Activated naive CD4-positive, alpha-beta T cell (primary cell): ENCODE measurements at places on chromosomes 11 and 22.

DNA sequence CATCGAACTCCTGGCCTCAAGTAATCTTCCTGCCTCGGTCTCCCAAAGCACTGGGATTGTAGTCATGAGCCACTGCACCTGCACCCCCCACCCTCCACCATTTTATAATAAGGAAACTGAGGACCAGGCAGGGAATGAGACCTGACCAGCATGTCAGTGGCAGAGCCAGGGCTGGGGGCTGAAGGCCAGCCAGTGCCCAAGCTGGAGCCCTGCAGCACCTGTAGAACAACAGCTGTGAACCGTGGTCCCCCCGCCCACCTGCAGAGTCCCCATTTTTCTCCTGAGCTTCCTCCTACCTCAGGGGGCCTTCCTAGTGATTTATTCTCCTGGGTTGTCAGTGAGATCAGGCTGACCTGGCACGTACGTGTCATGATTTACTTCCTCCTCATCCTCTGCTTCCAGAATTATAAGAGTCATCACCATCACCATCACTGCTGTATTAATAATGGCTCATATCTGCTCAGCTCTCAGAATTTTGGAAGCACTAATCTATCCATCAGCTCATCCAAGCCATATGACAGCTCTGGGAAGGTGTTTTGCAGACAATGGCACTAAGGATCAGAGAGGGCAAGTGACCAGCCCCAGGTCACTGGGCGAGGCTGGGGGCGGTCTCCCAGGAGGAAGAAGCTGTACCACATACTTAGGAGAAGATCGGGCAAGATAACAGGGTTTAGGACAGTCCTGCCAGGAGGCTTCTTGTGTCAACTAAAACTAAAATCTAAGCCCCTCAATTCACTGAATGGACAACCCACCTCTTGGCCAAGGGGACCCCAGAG lies 5.5 kb upstream of the SLCO2B1 start:
- no peak for DNase-seq

DNA sequence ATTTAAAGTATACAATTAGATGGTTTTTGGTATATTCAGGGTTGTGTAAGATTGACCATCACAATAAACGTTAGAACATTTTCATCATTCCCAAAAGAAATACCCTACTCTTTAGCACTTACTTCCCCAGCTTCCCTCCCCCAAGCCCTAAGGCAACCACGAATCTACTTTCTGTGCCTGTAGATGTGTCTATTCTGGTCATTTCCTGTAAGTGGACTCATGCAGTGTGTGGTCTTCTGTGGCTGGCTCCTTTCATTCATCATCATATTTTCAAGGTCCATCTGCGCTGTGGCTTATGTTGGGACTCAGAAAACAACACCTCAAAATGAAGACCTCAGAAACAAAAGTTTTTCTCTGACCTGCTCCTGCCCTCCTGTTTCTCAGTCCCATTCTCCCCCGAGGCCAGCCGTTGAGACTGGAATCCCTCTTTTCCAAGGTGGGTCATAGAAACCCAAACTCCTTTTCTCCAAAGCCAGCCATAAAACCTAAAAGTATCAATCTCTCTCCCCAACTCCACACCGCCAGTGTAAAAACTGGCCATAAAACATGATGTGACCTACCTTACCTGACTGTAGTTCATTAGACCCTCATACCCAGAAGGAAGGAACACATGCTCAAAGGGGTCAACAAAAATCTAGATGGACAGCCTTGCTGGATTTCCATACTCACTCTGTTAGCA lies 12.9 kb upstream of the TMPRSS13 start:
- no peak for DNase-seq

GRCh38 chr11:18027475-18027874 lies 14.6 kb upstream of the SERGEF start:
- DNase-seq, result no peak

DNA sequence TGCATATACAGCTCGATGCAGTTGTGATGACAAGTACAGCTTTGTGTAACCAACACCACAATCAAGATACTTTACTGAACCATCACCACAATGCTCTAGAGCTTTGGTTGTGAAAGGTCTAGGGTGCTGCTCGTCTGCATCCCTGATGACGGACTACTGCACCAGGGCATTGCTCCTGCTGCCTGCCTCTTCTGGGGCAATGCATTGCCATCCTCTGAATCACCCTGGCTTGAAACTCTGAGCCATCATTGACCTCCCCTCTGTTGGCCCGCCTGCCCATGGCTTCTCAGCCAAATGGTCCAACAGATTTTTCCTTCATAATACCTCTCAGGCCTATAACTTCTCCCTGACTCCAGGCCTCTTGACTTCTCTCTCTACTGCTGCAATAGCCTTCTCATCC lies 77.4 kb upstream of the CSNK2A3 start:
- no peak for DNase-seq

DNA sequence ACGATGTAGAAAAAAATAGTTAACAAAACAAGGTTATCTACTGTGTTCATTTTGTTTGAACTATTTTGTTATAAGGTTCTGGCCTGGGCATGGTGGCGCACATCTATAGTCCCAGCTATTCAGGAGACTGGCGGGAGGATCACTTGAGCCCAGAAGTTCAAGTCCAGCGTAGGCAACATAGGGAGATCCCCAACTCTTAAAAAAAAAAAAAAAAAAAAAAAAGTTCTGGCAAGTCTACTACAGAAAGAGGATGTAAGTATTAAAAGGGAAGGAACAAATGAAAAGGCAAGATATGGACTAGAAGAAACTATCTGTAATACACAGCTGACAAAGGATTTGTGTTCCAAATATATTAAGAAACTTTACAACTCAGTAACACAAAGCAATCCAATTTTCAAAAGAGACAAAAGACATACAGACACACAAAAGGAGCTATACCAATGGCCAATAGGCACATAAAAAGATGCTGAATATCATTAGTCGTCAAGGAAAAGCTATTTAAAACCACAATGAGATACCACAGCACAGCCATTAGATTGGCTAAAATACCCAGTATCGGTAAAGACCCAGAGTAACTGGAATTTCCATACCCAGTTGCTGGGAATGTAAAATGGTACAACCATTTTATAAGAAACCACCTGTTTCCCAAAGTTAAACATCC lies 27.4 kb downstream of the RRAS2 start:
- no peak for DNase-seq

- DNase-seq, result no peak
These were observed 40.7 kb downstream of the SWAP70 start for GRCh38 chr11:9704620-9705019.

DNA sequence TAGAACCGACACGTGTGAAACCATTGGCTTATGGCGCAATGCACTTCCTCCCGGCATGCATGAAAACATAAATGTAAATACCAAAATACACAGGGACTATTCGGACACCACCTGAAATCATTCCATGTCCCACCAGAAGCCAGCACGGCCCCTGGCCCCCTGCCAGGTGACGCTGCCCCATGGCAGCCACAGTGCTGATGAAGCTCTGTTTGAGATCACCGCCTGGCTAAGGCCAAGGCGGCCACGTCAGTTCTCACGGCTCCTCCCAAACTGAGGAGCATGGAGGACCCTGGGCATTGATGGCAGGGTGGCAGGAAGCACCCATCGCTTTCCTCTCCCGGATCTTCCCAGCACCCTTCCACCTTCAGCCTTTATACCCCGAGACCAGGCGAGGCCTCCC lies 89.5 kb downstream of the CDKN1C start:
- no peak for DNase-seq

GRCh38 chr11:47186076-47186699 lies at the start of gene PACSIN3:
TSS of gene PACSIN3 (minus strand) at chr11:47186434. CDS start at chr11:47182727, 3,707 bp downstream.
- no peak for DNase-seq

- no peak for DNase-seq
These were observed 606.1 kb downstream of the DLG2 start for GRCh38 chr11:85021058-85021457.

- no peak for DNase-seq
These were observed 34.0 kb downstream of the IFT27 start for GRCh38 chr22:36741968-36742367.

DNA sequence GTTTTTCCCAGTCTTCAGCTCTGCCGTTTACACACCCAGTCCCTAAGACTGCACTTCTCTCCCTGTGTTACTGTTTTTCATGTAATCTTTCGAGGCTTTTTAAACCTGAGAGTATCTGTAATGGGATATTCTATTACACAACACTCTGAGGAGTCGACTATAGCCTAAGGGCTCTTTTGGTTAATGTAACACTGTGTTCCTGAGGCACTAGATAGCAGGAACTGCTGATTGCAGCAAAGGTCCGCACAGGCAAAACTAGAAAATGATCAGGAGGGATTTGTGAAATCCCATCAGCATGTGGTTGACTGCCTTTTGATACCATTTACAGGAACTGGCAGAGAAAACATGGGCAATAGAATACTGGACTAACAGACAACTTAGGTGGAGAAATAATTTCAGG lies 512.3 kb upstream of the RAG2 start:
- DNase-seq, result no peak

GRCh38 chr11:61111786-61112517 lies 9.7 kb downstream of the CD5 start:
- no peak for DNase-seq

DNA sequence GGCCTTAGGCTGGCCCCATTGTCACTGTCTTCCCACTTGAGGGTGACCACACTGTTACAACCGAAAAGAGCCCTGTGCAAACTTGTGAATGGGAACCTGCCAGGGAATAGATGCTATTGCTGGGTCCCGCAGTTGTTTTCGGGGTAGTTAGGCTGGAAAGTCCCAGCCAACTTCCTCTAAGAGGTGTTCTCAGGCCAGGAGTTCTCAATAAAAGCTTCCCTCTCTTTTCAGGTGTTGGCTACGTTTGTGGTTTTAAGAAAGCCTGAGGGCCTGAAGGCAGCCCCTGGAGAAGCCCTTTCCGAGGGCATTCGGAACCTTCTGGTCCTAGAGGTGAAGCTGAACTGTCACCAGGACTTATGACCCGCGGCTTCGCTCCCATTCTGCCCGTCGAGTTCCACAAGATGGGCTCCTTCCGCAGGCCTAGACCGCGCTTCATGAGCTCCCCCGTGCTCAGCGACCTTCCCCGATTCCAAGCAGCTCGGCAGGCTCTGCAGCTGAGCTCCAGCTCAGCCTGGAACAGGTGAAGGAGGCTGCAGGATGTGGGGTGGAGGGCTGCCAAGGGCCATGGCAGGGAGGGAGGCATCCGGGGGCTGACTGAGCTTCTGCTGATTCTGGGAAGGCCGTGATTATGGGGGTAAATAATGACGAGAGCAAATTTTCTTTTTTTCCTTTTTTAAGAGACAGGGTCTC lies 104.8 kb downstream of the PRR5L start:
- no peak for DNase-seq

- no peak for DNase-seq
These were observed 3.0 kb upstream of the SLCO2B1 start for GRCh38 chr11:75147875-75148263.

DNA sequence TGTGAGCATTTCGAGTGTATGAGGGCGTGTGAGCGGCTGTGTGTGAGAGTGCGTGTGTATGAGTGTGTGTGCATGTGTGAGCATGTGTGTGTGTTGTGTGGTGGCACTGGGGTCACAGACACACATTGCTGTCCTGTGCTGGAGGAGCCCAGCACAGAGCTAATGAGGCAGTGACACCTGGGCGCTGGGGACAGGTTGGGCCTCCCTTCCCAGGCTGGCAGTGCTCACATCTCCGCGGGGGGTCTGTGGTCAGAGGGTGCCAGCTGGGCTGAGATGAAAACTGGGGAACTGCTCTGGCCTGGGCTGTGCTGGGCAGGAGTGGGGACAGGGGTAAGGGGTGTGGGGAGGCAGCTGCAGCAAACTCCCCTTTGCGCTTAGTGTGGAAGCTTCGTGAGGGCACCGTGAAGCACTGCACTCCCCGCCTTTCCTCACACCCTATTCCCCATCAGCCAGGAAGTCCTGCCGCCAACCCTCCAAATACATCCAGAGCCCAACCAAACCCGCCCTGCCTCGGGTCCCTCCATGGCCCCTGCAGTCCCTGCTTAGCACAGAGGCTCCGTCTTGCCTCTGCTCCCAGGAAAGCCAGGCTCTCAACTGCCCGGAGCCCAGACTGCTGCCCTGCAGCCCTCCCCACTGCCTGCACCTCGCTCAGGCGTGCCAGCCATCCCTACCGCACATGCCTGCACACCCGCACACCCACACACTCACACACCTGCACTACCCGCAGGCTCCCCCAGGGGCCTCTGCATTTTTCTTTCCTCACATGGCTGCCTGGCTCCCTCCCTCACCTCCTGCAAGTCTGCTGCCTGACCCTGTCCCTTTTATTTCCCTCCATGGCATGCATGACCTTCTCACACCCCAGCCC lies 62.0 kb upstream of the THY1 start:
- DNase-seq, result no peak

DNA sequence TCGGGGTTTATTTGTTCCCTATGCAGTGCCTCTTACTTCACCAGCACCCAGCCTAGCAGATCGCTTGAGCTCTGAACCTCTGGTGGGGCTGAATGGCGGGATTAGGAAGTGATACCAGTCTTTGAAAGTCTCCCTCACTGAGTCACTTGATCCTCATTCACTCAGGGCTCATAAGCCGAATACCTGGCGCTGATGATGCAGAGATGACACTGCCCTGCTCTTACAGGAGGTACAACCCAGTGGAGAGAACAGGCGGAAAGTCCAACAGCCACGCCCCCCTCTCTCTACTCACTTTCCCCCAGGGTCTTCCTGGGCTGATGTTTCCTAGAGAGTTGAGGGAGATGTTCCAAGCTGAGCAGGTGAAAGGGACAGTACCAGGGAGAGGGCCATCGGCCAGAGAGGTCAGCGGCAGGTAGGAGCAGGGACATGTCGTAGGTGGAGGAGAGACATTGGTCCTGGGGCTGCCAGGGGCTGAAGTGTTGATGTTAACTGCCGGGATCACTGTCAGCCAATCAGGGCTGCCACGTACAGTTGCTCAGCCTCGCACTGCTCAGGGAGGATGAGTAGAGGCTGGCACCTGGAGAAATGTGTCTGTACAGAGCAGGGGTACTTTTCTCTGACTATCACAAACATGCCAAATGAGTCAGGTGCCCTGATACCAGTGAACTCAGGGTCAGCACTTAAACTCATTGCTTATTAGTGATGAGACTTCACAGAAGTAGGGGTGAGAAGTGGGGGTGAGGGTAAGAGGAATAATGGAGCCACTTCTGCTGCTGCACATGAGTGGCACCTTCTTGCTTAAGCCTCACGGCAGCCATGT lies 9.9 kb upstream of the APOBEC3A start:
- no peak for DNase-seq

DNA sequence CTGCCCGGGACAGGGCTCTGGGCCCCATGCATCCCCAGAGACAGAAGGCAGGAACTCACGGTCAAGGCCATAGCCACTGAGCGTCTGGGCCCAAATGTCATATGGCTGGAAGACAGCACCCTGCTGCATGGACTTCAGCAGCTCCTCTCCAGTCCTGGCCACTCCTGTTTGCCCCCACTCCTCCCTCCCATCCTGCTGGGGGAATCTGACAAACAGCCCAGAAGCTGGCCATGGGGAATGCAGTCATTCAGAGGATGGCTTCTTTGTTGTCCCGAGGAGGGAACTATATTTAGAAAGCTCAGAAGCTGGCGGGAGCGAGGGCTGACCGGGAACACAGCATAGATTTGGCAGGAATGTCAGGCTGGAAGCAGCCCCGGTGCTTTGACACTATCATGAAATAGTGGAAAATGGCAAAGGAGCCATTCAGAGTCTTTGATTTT lies 35.0 kb downstream of the DKK3 start:
- no peak for DNase-seq
